ENCODE measurements at places on chromosomes 12 and 14. TPM values are rescaled to one million over a fixed set of nuclear protein-coding genes. Genes with fewer than 3 reads are reported as not detected.

DNA sequence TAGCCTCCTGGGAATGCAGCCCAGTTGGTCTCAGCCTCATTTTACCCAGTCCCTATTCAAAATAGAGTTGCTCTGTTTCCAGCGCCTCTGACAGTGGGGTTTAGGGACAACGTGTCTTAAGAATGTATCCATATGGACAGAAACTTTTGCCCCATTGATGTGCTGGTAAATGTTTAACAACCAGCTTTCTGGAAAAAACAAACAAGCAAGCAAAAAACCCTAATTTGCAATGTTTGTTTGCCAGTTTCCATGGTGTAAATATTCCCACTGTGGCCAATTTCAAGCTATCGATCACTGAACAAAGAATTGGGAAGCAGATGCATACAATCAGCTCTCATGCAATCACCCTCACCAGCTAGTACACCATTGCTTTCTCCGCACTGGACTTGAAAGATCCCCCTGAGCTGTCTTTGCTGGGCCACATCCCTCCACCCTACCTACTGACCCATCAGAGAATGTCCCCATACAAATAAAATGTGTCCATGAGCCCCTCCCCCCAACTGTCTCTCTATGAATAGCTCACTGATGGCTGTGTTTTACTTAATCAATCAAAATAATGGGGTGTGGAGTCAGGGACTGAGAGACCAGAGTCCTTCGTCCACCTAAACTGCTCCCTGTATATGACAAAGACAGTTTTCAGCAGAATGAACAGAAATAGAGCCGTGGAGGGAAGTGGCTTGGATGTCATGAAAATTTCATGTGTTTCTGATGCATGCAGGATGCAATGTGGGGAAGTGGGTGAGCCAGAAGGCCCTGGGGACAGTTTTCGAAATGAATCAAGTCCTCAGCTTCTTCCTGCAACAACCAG lies 40.8 kb downstream of the CCDC60 start:
- no peak overlapping the region for H3K27ac ChIP-seq
- DNase-seq = no peak
- no peak overlapping the region for H3K4me3 ChIP-seq
- H3K27me3 ChIP-seq = peaks cover 5% of the 10 kb centered on the region
- H3K4me1 ChIP-seq = no peaks in the 10 kb centered on the region

GRCh38 chr14:96173636-96174475 lies 30.8 kb upstream of the BDKRB2 start:
- H3K4me3 ChIP-seq = no peak overlapping the region
- no peaks in the 10 kb centered on the region for H3K4me1 ChIP-seq
- peak overlapping the region; percentile 12 for H3K27ac ChIP-seq
- H3K36me3 ChIP-seq = no peaks in the 10 kb centered on the region

DNA sequence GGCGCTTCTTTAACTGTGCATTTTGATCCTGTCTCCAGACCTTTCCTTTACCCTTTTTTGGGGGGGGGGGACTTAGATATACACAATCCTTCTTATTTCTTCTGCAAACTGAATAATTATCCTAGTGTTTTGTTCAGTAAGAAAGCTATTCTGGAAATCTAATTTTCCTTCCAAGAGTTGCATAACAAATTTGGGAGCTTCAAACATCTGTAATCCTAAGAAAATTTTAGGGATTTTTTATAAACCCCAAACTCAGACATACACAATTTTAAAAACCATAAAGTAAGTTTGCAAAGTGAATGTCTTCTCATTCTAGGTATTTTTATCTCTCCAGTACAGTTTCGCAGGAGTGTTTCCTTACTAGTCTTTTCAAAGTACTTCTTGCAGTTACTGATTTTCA lies 182.7 kb upstream of the E2F7 start:
- no peak overlapping the region for H3K4me3 ChIP-seq
- no peaks in the 10 kb centered on the region for H3K27me3 ChIP-seq
- H3K27ac ChIP-seq = no peak overlapping the region
- H3K4me1 ChIP-seq = peaks cover 8% of the 10 kb centered on the region

DNA sequence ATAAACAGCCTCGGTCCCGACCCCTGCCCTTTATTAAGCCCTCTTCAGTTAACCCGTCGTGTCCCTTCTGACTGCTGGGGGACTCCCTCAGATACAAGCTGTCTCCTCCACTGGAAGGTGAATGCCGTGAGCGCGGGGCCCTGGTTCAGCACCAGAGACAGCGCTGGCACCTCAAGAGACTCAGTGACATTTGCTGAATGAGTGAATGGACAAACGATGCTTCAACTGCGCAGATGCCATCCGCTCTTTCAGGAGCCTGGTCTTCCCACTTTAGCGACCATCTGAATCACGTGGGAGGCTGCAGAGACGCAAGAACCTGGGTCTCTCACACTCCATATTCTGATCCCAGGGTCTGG lies 92.6 kb upstream of the SFSWAP start:
- H3K27me3 ChIP-seq = peaks cover 3% of the 10 kb centered on the region
- no peak overlapping the region for H3K27ac ChIP-seq
- no peaks in the 10 kb centered on the region for H3K36me3 ChIP-seq
- peak; percentile 53 for DNase-seq
- H3K4me3 ChIP-seq = no peak overlapping the region

LRRC9 gene
- 0.38 TPM for total RNA-seq

NANOG gene
- total RNA-seq = 4.5 TPM

AEBP2 gene
- 37.6 TPM for total RNA-seq
